Activated naive CD8-positive, alpha-beta T cell treated with anti-CD3 and anti-CD28 coated beads, Interleukin-2, amount 50 U/mL, for 24 hours (primary cell): ENCODE measurements at places on chromosomes 3 and 15.

DNA sequence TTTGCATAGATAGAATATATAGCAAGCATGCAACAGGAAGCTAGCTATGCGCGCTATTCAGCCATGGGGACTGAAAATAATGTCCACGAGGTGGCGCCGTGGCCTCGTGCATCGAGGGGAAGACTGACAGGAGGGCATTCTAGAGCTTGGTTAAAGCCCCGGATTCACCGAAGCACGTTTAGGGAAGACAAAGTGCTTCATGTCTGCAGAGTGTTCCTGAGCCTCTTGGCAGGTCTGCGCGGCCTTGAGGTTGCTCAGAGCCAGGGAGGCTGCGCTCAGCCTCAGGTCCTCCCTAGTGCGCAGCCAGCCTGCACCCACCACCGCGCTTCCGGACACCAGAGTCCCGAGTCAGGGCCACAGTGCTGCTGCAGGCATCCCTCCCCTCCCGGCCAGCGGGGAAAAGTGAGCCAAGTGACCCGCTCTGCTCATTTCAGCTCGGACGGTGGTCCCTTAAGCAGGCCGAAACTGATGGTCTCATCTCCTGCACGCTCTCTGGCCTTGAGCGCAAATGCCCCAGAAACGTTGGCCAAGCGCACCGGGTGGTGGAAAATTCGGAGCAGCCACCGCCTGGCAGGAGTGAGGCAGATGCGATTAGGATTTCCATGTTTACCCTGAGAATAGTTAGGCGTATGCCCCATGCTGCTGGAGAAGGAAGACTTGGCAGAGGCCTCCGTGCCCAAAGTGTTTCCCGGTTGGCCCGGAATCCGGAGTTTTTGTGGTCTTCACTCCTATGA is 24.8 kb downstream of the GABRA5 start:
- peaks cover 21% of the 10 kb centered on the region for H3K27me3 ChIP-seq
- H3K36me3 ChIP-seq: no peaks in the 10 kb centered on the region
- no peak overlapping the region for H3K4me3 ChIP-seq
- no peaks in the 10 kb centered on the region for H3K4me1 ChIP-seq

DNA sequence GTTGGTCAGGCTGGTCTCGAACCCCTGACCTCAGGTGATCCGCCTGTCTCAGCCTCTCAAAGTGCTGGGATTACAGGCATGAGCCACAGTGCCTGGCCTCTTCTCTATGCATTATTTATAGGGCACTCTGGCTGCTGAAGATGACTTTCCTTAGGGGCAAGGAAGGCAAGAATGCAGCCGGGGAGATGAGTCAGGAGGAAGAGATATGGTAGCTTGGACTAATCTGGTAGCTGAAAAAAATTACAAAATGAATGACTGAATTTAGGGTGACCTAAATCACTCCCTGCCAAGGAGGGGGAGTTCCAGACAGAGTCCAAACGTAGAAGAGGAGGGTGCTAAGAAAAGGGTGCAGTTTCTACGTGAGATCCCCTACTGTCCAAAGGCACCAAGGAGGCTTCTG is 14.2 kb downstream of the RHCG start:
- H3K4me1 ChIP-seq: peaks cover 7% of the 10 kb centered on the region
- H3K36me3 ChIP-seq: no peaks in the 10 kb centered on the region
- no peak overlapping the region for H3K27ac ChIP-seq
- no peak overlapping the region for H3K4me3 ChIP-seq
- DNase-seq: no peak

GRCh38 chr3:18428991-18429745 is 4.0 kb upstream of the SATB1 start:
- H3K27ac ChIP-seq: peak overlapping the region; percentile 83
- H3K4me1 ChIP-seq: peaks cover 70% of the 10 kb centered on the region
- no peak for DNase-seq

DNA sequence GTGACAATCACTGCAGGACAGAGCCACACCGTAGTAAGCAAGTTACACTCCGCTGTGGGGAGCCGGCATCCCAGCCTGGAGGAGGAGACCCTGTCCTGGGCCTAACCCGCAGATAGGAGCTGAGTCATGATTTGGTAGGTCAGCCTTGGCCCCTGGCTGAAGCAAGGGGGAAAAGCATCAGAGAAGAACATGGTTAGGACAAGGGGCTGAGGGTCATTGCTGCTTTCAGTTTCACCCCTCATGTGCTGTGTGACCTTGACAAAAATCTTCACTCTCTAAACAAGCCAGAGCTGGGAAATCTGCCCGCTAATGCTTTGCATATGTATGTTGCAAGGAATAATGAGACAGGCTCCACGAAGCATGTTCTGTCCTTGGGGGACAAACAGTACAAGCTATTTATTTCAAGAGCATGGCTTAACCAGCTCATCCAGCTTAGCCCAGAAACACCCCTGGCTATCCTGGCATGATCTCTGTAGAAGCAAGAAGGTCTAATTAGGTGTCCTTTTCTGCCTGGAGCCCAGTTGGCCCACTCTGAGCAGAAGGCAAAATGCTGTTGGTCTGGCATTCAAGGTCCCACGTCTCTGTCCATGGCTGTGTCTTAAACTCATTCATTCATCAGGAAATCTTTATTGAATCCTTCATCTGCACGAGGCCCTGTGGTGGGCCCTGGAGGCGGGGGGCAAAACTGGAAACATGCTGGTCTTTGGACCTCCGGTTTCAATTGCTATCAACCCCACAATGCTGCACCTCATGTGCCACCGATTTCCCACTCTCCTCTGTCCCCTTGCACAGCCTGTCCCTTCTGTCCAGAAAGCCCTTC is 221.3 kb upstream of the LYSMD4 start:
- no peak for DNase-seq
- H3K4me1 ChIP-seq: peaks cover 4% of the 10 kb centered on the region
- peaks cover 2% of the 10 kb centered on the region for H3K36me3 ChIP-seq
- no peak overlapping the region for H3K4me3 ChIP-seq

- no peak for DNase-seq
- no peaks in the 10 kb centered on the region for H3K36me3 ChIP-seq
- H3K4me1 ChIP-seq: no peaks in the 10 kb centered on the region
- no peak overlapping the region for H3K27ac ChIP-seq
- H3K27me3 ChIP-seq: peaks cover 2% of the 10 kb centered on the region
Measured at GRCh38 chr3:102391491-102391890, 43.3 kb upstream of the ZPLD1 start.

DNA sequence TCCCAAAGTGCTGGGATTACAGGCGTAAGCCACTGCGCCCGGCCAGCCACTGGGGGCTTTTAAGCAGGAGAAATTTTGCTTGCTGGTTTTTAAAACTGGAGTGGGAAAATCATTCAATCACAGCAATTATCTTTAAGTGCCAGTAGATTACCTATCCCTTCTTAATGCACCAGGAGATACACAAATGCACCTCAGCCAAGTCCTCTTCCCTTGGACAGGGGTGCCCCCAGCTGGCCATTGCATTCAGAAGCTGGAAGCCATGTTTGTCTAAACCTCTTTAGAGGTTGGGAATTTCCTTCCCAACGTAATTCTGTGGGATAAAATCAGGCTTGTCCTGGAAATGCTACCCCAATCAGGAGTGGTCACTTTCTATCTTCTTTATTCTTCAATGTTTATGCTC is 26.6 kb downstream of the MIX23 start:
- no peaks in the 10 kb centered on the region for H3K4me1 ChIP-seq
- no peak overlapping the region for H3K4me3 ChIP-seq
- H3K36me3 ChIP-seq: peaks cover 13% of the 10 kb centered on the region
- H3K27ac ChIP-seq: no peak overlapping the region

DNA sequence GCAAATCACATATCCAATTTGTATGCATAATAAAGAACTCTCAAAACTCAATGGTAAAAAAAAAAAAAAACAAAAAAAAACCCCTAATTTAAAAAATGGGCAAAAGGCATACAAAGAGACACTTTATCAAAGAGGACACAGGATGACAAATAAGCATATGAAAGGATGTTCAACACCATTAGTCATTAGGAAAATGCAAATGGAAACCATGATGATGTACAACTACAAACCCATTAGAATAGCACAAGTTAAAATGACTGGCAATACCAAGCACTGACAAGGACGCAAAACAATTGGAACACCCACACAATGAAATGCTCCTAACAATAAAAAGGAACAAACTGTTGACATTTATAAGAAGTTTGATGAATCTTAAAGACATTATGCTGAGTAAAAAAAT is 63.4 kb upstream of the ADAMTS17 start:
- H3K27ac ChIP-seq: no peak overlapping the region
- H3K36me3 ChIP-seq: no peaks in the 10 kb centered on the region
- no peaks in the 10 kb centered on the region for H3K4me1 ChIP-seq
- DNase-seq: no peak
- no peaks in the 10 kb centered on the region for H3K27me3 ChIP-seq

DNA sequence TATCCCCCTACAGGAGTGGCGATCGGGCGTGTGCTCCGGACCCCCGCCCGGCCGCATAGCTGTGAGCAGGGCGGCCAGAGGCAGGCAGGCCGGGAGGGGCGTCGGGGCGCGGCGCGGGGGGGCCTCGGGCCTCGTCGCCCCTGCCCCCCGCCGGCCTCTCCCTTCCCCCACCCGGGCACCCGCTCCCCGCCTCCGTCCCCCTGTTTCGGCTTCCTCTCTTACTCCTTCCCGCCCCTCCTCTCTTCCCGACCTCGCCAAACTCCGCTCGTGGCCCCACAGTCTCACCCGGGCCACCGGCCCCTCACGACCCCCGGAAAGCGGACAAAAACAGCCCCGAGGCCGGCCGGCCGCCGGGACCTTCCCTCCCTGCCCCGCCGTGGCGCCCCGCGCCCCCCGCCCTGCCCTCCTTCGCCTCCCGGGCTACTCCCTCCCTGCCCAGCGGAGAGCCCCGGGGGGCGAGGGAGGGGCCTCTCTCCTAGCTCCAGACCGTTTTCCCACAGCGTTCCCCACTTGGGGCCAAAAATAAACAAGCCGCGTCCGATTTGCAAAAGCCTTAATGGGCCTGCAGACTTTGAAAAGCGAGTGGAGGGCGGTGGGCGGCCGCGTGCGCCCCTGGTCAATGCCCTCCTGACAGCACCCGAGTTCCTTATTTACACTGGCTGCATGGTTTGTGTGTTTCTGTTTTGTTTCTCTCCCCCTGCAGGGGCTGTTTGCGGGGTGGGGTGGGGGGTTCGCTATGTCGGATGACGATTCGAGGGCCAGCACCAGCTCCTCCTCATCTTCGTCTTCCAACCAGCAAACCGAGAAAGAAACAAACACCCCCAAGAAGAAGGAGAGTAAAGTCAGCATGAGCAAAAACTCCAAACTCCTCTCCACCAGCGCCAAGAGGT is 1.0 kb downstream of the UBE2E1 start:
- H3K36me3 ChIP-seq: peaks cover 13% of the 10 kb centered on the region
- peak; percentile 23 for DNase-seq
- H3K27me3 ChIP-seq: peaks cover 10% of the 10 kb centered on the region
